ENCODE measurements at places on chromosomes 12 and 14.

- no peaks in the 10 kb centered on the region for H3K36me3 ChIP-seq
- H3K4me1 ChIP-seq = no peaks in the 10 kb centered on the region
- peak within 1 kb of the TSS; percentile 86 for H3K27ac ChIP-seq
- no peaks in the 10 kb centered on the region for H3K27me3 ChIP-seq
- peak; percentile 99 for DNase-seq
- H3K4me3 ChIP-seq = peak within 1 kb of the TSS; percentile 42
These were observed at the start of gene HSPA2 for GRCh38 chr14:64540208-64541202. Gene HSPA2, plus strand, starts transcription at chr14:64540741. Its CDS starts 109 bp downstream, at chr14:64540850.

DNA sequence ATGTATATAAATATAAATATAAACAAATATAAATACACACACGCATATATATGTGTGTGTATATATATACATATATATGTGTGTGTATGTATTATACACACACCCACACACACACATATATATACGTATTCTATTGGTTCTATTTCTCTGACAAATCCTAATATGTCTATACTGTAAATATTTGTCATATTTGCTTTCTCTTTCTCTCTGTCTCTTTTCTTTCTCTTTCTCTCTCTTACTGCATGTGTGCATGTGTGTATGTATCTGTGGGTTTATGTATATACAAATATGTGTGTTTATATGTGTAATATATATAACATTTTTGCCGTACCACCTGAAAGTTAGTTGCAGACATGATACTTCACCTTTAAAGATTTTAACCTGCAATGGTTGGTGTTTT is 174.2 kb upstream of the PLEKHG7 start:
- no peak overlapping the region for H3K27ac ChIP-seq
- no peak overlapping the region for H3K4me3 ChIP-seq
- no peak for DNase-seq
- no peaks in the 10 kb centered on the region for H3K36me3 ChIP-seq
- no peaks in the 10 kb centered on the region for H3K27me3 ChIP-seq

DNA sequence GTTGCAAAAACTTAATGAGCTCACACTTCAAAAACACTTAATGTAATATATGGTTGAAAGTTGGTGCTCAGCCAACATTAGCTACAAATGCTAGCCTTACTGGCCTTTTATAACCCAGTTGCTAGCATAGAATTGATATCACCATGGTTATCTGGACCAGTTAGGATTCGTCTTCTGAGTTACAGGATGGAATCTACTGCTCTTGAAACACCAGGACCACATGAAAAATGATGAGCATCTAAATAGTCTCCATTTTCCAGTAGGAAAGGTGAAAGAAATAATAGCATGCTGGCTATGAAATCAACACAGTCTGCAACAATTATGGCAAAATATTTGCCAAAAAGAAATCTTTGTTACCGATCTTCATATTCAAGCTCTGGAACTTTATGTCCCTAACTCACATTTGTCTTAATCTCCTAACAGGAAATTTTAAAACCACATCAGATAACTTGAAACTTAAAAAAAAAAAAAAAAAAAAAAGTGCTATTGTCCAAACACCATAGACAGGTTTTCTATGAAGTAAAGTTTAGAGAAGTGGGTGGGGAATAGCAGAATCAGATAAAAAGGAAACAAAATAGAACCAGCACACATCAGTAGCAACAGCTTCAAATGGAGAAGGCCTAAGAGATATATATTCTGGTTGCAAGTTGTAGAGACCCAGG is 12.6 kb upstream of the CD69 start:
- no peak overlapping the region for H3K27ac ChIP-seq
- no peaks in the 10 kb centered on the region for H3K36me3 ChIP-seq
- H3K4me3 ChIP-seq = no peak overlapping the region
- DNase-seq = no peak
- H3K27me3 ChIP-seq = no peaks in the 10 kb centered on the region

- no peak overlapping the region for H3K4me3 ChIP-seq
- H3K4me1 ChIP-seq = no peaks in the 10 kb centered on the region
- no peaks in the 10 kb centered on the region for H3K36me3 ChIP-seq
- no peak overlapping the region for H3K27ac ChIP-seq
- no peaks in the 10 kb centered on the region for H3K27me3 ChIP-seq
- DNase-seq = no peak
These were observed 2.7 kb downstream of the GALNT9 start for GRCh38 chr12:132326646-132327045.

DNA sequence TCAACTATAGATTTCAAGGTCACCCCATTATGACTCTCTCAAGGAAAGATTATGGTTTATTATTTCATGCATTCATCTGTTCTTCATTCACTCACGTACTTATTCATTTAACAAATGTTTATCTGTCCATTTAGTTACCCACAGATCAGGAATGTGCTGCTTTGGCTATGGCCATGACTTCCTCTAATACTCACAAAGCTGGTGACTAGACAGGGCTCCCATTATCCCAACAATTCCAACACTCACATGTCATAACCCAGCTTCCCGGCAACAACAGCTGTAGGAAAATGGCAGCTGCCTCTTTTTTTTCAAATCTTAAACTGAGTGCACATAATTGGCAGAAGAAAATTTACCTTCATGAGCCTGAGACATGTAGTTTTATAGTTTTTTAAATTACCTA is 190.8 kb upstream of the CCDC196 start:
- H3K4me3 ChIP-seq = no peak overlapping the region
- no peak for DNase-seq
- no peaks in the 10 kb centered on the region for H3K36me3 ChIP-seq
- H3K27ac ChIP-seq = no peak overlapping the region

GRCh38 chr12:38391007-38391406 is 74.4 kb downstream of the ALG10B start:
- no peak overlapping the region for H3K4me3 ChIP-seq
- no peak for DNase-seq
- no peak overlapping the region for H3K27ac ChIP-seq
- no peaks in the 10 kb centered on the region for H3K4me1 ChIP-seq
- no peaks in the 10 kb centered on the region for H3K27me3 ChIP-seq

GRCh38 chr12:131077931-131078391 is 124.3 kb downstream of the ADGRD1 start:
- H3K4me3 ChIP-seq = no peak overlapping the region
- no peaks in the 10 kb centered on the region for H3K27me3 ChIP-seq
- no peaks in the 10 kb centered on the region for H3K4me1 ChIP-seq
- DNase-seq = peak; percentile 52

DNA sequence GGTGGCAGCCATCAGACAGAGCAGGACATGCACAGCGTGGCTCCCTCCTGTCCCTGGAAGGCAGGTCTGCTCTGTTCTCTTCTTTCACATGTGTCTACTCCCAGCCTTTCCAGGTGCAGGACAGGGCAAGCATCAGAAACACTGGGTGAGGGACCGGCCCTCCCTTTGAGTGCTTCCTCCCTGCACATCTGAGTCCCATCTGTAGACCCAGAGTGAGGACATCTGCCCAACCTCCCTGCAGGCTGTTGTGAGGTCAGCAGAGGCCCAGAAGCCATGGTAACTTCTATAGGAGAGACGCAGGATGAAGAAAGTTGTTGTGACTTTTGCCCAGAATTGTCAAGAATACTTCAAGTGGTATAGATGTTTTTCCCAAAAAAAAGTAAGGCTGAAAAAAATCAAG is 282.7 kb downstream of the CACNA1C start:
- H3K4me1 ChIP-seq = peaks cover 18% of the 10 kb centered on the region
- DNase-seq = no peak
- H3K27ac ChIP-seq = peak overlapping the region; percentile 7
